Activated naive CD4-positive, alpha-beta T cell (primary cell): ENCODE measurements at places on chromosomes 12 and 14.

DNA sequence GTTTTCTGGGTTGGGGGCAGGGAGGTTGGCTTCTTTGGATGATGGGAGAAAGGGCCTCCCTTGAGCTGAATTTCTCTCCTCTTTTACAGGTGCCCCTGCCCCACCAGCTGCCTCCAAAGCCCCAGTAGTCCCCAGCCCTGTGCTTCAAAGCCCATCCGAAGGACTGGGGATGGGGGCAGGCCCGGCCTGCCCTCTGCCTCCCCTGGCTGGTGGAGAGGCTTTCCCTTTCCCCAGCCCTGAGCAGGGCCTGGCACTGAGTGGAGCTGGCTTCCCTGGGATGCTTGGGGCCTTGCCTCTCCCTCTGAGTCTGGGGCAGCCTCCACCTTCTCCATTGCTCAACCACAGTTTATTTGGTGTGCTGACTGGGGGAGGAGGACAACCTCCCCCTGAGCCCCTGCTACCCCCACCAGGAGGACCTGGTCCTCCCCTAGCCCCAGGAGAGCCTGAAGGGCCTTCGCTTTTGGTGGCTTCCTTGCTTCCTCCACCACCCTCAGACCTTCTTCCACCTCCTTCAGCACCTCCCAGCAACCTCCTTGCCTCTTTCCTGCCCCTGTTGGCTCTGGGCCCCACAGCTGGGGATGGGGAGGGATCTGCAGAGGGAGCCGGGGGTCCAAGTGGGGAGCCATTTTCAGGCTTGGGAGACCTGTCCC lies 4.0 kb downstream of the MBD6 start:
- no peak for DNase-seq

- DNase-seq, result no peak
These were observed 166.3 kb upstream of the PTPRQ start for GRCh38 chr12:80277732-80278131.

DNA sequence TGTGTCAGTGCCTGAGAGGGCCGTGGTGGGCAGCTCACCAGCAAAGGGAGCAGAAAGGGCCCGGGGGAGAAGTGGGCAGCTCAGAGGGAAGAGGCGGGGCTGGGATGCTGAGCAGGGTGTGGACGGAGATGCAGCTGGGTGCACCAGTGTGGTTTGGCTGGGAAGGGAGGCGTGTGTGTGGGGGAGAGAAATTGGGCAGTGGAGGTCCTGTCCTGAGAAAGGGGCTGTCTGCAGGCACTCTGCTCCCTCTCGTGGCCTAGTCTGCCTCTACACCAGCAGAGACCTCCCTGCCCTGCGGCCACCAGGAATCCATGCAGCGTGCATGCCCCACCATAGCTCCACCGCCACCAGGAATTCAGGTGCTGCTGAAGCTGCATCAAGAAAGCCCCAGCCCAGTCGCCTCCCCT lies 6.4 kb downstream of the TMEM121 start:
- no peak for DNase-seq

DNA sequence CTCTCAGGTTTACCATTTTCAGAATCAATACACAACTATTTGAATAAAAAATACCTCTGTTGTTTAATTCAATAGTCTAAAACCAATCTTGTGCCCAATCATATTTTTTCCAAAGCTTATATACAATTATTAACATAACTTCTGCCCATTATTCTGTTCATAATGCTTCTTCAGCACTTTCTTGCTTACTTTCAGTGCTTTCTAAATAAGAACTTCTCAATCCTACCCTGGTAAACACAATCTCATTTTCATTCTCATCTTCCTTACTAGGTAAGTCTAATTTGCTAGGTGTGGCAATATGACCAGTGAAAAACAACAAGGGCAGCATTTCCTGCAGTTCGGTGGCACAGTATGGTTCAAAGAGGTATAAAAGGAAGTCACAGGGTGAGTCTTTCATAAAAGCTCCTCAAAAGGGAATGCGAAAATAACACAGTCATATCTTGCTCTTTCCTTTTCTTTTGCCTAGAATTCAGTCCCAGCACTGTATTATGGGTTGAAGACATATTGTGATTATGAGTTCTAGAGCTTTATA lies 103.5 kb downstream of the FOXG1 start:
- no peak for DNase-seq

GRCh38 chr14:70935135-70935534 lies 27.9 kb downstream of the PCNX1 start:
- DNase-seq, result no peak

DNA sequence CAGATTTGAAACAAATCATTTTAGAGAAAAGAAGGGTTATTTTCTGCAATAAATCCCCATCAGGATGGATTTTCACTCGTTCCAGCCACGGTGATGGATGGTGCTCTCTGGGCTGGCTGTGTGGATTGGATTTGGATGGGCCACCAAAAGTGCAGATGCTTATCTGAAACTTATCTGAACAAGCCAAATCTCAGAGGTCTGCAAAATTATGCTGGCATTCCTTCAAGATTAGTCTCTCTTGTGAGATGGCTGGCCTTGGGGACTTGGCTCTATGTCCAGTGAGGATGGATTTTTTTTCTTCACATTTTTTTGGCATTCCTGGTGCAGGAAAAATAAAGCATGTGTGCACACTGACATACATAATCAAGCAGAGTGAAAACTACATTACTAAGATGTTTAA lies 341.9 kb downstream of the GXYLT1 start:
- no peak for DNase-seq

GRCh38 chr14:105086833-105087307 lies 21.6 kb upstream of the GPR132 start:
- DNase-seq, result peak; percentile 48

- no peak for DNase-seq
These were observed 32.0 kb downstream of the HRK start for GRCh38 chr12:116849216-116849615.

DNA sequence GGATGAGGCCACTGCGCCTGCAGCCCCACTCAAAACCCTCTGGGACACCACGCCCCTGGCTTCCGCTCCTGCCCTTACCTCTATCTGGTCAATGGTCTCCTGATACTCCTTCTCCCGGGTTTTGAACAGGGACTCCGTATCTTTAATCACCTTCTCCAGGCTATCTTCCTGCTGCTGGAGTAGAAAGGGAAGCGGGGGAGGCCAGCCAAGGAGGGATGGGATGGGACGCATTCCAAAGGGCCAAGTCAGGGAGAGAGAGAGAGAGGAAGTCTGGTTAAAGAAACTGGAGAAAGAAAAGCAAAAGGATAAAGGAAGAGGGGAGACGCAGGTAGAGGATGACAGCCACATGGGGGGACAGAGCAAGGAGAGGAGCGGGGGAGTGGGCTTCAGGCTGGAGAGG lies 7.9 kb downstream of the IFFO1 start:
- DNase-seq, result no peak

DNA sequence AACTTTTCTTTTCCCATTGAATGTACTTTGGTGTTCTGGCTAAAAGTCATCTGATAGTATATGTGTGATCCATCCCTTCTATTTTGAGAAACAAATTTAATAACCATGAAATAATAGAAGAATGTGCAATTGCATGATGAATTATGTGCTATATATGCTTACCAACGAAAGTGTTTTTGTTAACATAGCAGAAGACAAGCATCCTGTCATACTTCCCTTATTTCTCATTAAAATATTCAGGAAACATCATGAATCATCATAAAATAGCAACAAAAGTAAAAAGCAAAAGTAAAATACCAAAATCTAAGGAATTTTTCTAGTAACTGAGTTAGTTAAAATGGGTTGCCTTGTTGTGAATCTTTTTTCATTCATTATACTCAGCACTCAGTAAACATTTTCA lies 409.0 kb upstream of the PDE3A start:
- no peak for DNase-seq

- DNase-seq, result no peak
These were observed 67.4 kb upstream of the FBRSL1 start for GRCh38 chr12:132422381-132423043.

GRCh38 chr12:14635776-14636175 lies 60.6 kb downstream of the GUCY2C start:
- DNase-seq, result no peak

- DNase-seq, result no peak
These were observed 579.1 kb downstream of the SLC16A7 start for GRCh38 chr12:60174941-60175340.

DNA sequence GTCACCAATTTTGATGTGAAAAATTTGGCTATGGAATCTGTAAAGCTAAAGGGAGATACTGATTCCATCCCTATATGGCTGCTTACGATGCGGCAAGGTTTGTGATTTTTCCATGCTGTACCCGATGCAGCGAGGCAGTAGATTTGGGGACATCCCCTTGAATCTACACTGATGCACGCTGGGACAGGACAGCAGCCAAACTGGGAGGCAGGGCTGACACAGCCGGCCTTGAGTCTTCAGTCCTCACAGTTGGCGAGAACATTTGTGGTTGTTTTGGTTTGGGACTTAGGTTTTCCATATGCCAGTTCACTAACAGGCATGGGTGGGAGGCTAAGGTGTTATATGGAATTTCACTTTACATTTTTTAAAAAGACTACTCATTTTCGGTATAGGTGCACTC lies 3.8 kb downstream of the GALNT16 start:
- DNase-seq, result no peak

DNA sequence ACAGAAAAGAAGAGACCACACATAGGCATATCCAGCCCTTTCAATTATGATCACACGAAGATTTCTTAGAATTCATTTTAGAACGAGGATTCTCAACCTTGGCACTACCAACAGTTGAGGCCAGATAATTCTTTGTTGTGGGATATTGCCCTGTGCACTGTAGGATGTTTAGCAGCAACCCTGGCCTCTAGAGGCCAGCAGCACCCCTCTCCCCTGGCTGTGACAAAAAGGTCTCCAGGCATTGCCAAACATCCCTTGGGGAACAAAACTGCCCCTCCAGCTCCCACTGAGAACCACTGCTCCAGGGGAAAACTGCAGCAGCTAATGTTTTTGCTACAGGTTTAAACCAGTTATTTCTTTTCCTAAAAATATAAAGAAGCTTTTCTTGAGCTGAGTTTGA lies 7.1 kb downstream of the NT5DC3 start:
- DNase-seq, result no peak

GRCh38 chr14:52117111-52117832 lies 48.4 kb upstream of the NID2 start:
- DNase-seq, result no peak

DNA sequence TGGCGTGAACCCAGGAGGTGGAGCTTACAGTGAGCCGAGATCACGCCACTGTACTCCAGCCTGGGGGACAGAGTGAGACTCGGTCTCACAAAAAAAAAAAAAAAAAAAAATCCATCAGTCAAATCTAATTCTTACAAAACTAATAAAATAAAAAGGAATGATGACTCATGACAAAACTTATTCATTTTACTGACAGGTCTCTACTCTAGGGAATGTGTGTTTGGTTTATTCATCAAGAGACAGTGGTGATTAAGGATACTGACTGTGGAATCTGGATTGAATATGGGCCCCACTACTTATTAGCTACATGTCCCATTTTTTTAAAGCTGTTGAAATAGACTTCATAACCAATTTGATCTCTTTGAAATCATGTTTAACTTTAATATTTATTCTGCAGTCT lies 29.3 kb upstream of the GAS2L3 start:
- no peak for DNase-seq

DNA sequence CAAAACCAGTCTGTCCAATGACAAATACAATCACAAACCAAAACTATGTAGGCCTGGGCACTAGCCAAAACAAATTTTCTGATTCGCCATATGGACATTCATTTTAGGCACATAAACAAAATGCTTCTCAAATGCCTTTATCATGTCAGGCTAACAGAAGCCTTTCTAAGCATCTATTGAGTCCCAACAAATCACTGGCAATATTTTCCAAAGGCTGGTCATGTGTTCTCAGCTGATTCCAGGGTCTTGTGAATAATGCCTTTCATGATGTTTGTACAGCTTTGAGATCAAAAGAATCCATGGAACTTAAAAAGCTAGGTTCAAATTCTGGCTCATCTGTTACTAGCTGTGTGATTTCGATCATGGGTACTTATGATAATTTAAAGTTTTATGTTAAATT lies 16.1 kb downstream of the FSCB start:
- no peak for DNase-seq

DNA sequence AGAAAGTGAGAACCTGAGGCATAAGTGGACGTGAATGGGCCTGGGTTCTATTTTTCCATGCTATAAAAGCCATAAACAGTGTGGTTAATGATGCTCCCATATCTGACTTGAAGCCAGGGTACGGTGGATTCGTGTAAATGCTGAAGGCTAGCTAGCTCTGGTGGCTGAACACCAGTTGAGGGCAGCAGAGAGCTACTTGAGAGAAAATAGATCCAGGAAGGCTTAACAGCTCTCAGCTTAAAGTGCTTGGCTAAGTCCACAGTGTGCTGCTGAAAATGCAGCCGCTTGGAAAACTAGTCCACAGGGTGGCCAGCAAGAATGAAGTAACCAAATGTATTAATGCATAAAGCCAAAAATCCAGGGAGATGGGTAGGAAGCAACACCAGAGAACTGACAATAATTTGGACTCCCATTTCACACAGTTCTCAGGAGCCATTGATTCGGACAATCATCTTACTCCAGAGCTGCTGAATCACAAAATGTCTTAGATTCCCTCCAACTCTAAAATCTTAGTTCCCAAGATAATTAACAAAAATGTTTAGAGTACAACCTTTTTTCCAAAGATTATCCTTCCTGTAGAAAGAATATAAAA lies 15.0 kb upstream of the FOXG1 start:
- DNase-seq, result no peak

GRCh38 chr12:43758247-43758727 lies 303 bp downstream of the PUS7L start:
- peak; percentile 11 for DNase-seq

- DNase-seq, result no peak
These were observed 666.6 kb downstream of the NRXN3 start for GRCh38 chr14:78836777-78837176.
